ENCODE measurements at places on chromosomes 2 and 18.

GRCh38 chr2:88628571-88628939 is 1.3 kb upstream of the EIF2AK3 start:
- no peak for ATAC-seq

- no peak for ATAC-seq
These were observed 25.0 kb downstream of the RBM44 start for GRCh38 chr2:237823544-237823943.

DNA sequence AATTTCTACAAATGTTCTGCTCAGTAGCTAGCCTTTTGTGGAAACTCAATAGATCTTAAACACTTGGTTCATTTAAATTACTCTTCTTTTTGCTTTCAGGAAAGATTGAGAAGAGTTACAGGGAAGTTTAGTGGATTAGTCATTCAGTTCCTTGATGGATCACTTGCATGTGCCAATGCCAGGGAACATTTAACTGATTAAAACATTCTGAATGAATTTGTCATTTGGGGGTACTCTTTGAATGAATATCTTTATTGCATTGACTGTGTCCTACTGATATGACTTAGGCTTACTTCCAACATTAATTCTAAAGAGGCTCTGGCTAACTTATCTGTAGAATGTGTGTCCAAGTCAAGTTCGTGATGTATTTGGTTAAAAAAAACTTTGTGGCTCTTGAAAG is 199.8 kb downstream of the PLCL1 start:
- peak; percentile 29 for ATAC-seq

DNA sequence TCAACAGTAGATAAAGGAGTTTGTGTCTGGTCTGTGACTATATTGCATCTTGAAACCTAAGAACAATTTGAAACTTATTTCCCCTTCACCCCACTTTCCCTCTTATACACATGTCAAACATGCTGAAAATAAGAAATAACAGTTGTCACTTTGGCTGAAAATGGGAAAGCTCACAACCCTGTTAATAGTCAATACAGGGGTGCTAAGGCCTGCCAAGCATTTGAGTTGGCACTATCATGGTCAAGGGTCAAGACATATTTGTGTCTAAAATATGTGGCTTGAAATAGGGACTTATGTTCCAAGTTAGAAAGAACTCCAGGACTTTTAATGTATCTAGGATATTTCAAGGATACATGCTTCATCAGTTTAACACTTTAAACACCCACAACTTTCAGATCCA is 20.6 kb downstream of the PAIP2B start:
- no peak for ATAC-seq

DNA sequence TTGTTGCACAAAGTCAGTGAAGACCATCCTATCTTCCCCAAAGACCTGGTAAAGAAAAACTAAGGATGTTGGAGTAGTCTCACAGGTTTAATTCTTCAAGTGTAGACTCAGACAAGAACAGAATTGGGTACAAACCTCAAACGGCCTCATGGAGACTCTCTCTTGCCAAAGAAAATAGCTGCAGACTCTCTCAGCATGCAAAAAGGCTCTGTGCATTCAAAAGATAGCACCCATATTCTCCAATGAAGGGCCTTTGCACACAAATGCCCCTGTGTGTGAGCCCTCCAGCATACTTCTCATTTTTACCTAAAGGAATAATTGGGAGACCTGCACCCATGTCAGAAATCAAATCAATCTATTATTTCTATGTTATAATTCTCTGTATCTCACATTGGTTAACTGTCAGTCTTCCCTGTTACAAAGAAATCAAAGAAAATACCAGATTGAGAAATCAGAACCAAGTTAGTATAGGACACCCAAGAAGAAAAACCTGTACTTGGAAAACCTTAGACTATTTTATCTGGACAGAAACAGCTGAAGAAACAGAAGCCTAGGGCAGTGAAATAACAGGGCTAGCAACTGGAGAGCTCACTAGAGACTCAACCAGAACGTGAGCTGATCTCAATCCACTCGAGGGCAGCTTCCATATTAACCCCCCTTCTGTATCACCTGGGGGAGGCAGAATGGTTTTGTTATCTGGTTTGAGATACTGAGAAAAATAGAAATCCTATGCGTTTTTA is 134.7 kb upstream of the DNAJC10 start:
- ATAC-seq: no peak

DNA sequence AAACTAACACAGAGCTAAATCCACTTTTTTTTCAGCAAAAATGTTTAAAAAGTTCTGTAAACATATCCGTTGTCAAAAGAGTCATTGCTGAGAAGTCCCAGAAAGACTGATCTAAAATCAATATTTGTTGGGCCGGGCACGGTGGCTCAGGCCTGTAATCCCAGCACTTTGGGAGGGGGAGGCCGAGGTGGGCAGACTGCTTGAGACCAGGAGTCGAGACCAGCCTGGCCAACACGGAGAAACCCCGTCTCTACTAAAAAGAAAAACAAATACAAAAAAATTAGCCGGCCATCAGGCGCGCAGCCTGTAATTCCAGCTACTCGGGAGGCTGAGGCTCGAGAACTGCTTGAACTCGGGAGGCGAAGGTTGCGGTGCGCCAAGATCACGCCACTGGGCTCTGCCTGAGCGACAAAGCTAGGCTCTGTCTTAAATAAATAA is 1.4 kb downstream of the OLA1 start:
- no peak for ATAC-seq

Measured in activated T-helper 17 cell treated with anti-CD3 and anti-CD28 coated beads, Interleukin-2, amount 50 U/mL, for 72 hours (primary cell).